NCI-H1436 treated with DMSO at 0.1 percent for 48 hours (cell line): ENCODE measurements at places on chromosomes 5 and 9.

GRCh38 chr9:91043056-91043810 lies 241.6 kb downstream of the SYK start:
- DNase-seq, result no peak

- DNase-seq, result no peak
Measured at GRCh38 chr5:127311781-127312525, 21.4 kb downstream of the MEGF10 start.

- DNase-seq, result no peak
Measured at GRCh38 chr5:31106278-31106677, 87.2 kb upstream of the CDH6 start.

DNA sequence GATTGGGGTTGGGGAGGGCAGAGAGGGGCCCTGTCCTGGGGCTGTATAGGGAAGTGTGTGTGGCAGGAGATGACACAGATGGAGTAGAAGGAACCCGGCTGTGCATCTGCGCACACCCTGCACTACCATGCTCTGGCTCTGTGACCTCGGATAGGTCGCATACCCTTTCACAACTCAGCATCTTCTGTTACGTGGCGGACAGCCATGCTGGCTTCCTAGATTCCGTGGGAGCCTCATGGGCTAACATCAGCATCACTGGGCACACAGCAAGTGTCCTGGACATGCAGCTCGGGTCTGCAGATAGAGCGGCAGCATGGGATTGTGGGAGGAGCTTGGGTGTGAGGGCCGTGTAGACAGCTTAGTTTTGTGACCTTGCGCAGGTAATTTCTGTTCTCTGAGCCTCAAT lies 9.2 kb downstream of the ARPC5L start:
- no peak for DNase-seq

- no peak for DNase-seq
Measured at GRCh38 chr5:68848091-68848490, 245.7 kb upstream of the SLC30A5 start.
